ENCODE measurements at places on chromosomes 4 and X.

- no peak overlapping the region for H3K4me3 ChIP-seq
- no peaks in the 10 kb centered on the region for H3K27me3 ChIP-seq
- DNase-seq, result peak; percentile 23
- H3K36me3 ChIP-seq, result no peaks in the 10 kb centered on the region
- no peaks in the 10 kb centered on the region for H3K4me1 ChIP-seq
These were observed 43.2 kb downstream of the TMEM144 start for GRCh38 chr4:158253350-158253980.

- no peak for DNase-seq
- no peaks in the 10 kb centered on the region for H3K4me1 ChIP-seq
- no peaks in the 10 kb centered on the region for H3K27me3 ChIP-seq
- H3K4me3 ChIP-seq, result no peak overlapping the region
These were observed 339.7 kb upstream of the HS3ST1 start for GRCh38 chr4:11768251-11768972.

- no peak overlapping the region for H3K27ac ChIP-seq
- no peak overlapping the region for H3K4me3 ChIP-seq
- no peak for DNase-seq
- H3K4me1 ChIP-seq, result no peaks in the 10 kb centered on the region
- H3K27me3 ChIP-seq, result no peaks in the 10 kb centered on the region
- H3K36me3 ChIP-seq, result no peaks in the 10 kb centered on the region
These were observed 1016.0 kb downstream of the ARAP2 start for GRCh38 chr4:35228313-35228712.

DNA sequence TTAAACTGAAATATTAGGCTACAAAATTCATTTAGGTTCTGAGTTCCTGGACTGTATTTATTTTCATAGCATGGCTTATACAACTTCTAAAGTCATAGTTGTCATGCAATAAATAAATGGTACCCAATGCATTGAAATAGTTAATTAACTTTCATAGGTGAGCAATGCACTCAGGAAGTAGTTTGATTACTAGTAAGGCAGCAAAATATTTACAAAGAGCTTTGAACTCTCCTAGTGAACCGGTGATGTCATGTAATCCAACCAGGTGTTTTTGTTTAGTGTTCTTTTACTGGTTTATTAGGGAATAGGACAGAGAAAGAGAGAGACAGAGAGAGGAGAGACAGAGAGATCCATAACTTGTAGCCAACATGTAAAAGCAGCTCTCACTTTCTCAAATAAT, 228.6 kb upstream of the CTSO start:
- no peak for DNase-seq
- no peak overlapping the region for H3K27ac ChIP-seq
- no peaks in the 10 kb centered on the region for H3K36me3 ChIP-seq
- H3K4me1 ChIP-seq, result no peaks in the 10 kb centered on the region

- no peak overlapping the region for H3K4me3 ChIP-seq
- H3K27me3 ChIP-seq, result no peaks in the 10 kb centered on the region
- DNase-seq, result no peak
- H3K4me1 ChIP-seq, result no peaks in the 10 kb centered on the region
- no peaks in the 10 kb centered on the region for H3K36me3 ChIP-seq
These were observed 15.7 kb upstream of the EDA start for GRCh38 chrX:69600182-69600581.

GRCh38 chr4:147789596-147789995, 57.7 kb downstream of the ARHGAP10 start:
- no peaks in the 10 kb centered on the region for H3K36me3 ChIP-seq
- H3K4me3 ChIP-seq, result no peak overlapping the region
- H3K27ac ChIP-seq, result no peak overlapping the region
- no peak for DNase-seq
- H3K27me3 ChIP-seq, result no peaks in the 10 kb centered on the region

GRCh38 chr4:181083757-181084361, 1159.3 kb upstream of the TENM3 start:
- no peak for DNase-seq
- H3K27ac ChIP-seq, result no peak overlapping the region
- H3K27me3 ChIP-seq, result no peaks in the 10 kb centered on the region
- H3K4me1 ChIP-seq, result no peaks in the 10 kb centered on the region

DNA sequence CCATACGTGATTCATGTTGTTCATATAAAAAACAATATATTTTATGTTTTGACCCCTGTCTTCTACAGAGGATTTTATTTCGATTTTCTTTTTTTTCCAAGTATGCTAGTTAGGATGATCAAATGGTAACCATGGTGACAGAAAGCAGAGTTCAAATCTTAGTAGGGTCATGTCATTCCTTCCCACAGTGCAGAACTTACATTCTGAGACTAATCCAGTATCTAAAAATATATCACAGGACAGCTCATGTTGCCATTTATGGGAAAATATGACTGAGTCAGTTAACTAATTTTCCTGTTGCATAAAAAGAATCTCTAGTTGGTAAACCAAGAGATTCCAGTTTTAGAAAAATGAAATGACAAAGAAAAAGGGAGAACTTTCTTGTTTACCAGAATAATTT, 209.5 kb downstream of the PARM1 start:
- no peak for DNase-seq
- no peaks in the 10 kb centered on the region for H3K4me1 ChIP-seq
- H3K4me3 ChIP-seq, result no peak overlapping the region
- no peak overlapping the region for H3K27ac ChIP-seq
- H3K27me3 ChIP-seq, result no peaks in the 10 kb centered on the region
- no peaks in the 10 kb centered on the region for H3K36me3 ChIP-seq
